ENCODE measurements at places on chromosomes 6 and 20.

DNA sequence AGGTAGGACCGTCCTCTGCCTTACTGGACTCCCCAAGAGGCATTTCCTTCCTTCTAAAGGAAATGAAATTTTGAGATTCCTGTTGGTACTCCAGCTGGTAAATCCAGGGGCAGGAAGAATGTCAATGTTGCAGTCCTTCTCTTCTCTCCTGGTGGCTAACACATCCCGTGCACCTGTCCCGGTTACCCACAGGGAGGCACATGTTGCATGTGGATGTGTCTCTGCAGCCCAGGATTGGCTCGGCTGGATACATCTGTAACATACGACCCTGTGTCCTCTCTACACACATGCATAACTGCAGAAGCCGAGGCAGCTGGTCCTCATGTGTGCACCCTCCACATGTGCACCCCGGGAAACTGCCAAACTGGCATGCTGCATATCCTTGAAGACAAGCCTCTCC lies 1.3 kb upstream of the LRFN2 start:
- H3K27ac ChIP-seq, result no peak overlapping the region
- H3K36me3 ChIP-seq, result no peaks in the 10 kb centered on the region
- H3K27me3 ChIP-seq, result peaks cover 29% of the 10 kb centered on the region
- DNase-seq, result no peak
- H3K4me1 ChIP-seq, result peaks cover 8% of the 10 kb centered on the region

DNA sequence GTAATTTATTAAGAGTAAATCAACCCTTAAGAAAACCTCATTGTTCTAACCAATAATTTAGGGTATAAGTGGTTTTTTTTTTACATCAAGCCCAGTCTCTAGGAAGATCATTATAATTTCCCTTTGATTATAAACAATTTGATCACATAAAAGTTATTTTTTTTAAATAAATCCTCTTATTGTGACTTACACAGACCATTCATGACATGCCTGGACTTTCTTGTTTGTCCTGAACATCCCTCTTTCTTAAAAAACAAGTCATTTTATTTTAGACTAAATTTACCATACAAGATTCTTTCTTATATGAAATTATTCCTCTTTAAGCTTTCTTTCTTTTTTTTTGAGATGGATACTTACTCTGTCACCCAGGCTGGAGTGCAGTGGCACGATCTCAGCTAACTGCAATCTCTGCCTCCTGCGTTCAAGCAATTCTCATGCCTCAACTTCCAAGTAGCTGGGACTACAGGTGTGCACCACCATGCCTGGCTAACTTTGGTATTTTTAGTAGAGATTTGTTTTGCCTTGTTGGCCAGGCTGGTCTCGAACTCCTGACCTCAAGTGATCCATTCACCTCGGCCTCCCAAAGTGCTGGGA lies 53.6 kb upstream of the AGPAT4 start:
- no peak overlapping the region for H3K27ac ChIP-seq
- no peaks in the 10 kb centered on the region for H3K27me3 ChIP-seq
- no peak for DNase-seq
- H3K4me1 ChIP-seq, result no peaks in the 10 kb centered on the region

DNA sequence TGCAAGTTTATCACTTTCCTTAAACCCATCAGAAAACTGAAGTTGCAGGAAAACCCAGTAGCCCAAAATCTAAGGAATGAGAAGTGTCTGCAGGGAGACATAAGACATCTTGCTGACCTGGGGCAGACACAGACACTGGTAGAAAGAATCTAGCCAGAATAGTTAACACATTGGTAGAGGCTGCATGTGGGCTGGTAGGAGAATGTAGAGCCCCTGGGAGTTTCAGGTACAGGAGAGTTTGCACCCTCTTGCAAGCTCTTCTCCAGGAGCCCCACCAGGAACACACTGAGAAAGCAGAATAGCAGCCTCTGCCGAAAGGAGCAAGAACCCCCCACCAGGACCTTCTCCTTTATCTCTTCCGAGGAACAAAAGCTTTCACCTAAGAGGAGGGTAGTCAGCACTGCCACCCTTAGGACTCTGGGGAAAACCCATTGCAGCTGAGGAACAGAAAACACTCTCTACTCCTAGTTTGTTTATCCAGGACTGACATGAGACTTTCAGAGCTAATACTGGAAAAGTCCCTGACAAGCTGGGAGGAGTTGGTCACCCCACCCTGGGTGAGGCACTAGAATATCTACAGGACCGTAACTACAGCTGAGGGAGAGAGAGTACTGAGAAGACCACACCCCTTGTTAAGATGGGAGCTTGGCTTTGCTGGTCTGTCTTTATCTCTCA lies 10.5 kb upstream of the OGFRL1 start:
- H3K27me3 ChIP-seq, result no peaks in the 10 kb centered on the region
- H3K4me3 ChIP-seq, result no peak overlapping the region
- no peak overlapping the region for H3K27ac ChIP-seq

DNA sequence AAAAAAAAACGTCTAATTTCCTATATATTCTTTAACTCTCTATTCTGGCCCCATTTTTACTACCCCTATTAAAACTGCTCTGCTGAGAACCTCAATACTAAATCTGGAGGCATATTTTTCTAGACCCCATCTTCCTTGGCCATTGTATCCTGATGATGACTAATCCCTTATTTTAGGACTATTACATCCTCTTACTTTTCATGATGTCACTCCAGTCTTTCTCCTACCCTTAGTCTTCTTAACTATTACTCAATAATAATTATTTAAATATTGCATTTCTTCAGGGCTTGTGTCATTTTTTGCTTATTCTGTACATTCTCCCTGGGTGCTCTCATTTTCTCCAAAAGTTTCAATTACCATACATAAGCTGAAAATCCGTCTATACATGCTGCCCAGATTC lies 6.4 kb downstream of the FBXO30 start:
- peaks cover 13% of the 10 kb centered on the region for H3K36me3 ChIP-seq
- DNase-seq, result no peak
- no peak overlapping the region for H3K27ac ChIP-seq
- no peak overlapping the region for H3K4me3 ChIP-seq
- H3K4me1 ChIP-seq, result peaks cover 28% of the 10 kb centered on the region
- H3K27me3 ChIP-seq, result no peaks in the 10 kb centered on the region

DNA sequence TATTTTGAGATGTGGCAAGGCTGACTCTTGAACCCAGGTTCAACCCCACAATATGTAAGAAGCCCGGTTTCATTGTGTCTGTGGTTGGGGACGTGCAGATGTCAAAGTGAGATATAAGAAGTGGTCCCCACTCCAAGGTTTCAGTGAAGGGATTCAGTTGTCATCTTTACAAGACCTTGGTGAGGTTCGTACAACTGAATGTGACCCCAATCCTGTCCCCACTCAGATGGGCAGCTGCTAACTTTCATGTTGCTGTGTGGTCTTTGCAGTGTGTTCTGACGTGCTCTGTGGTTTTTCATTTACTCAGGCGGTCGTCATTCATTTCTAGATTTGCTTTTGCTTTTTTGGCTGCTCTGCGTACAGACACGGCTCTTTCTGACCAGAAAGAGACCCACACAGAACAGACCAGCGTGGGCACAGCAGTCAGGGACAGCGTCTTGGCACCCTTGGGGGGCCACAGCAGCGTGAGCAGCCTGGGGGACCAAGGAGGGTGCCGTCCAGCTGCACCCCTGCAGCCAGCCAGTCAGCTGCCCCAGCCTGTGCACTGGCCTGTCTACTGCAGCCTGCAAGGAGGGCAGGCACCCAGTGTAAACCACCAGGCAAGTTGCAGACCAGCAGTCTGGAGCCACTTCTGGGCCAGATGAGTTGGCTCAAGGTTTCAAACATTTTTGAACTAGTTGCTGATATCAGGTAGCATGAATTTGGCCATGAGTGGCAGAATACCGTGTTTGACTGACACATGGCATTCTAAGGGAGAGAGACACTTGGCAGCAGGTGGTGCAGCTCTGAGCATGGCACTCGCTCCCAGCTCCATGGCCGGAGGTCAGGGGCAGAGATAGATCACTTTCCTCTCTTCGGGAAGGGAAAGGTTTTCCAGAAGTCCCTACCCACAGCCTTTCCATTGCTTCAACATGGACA lies 49.4 kb upstream of the IRF4 start:
- peak overlapping the region; percentile 5 for H3K4me3 ChIP-seq
- H3K36me3 ChIP-seq, result peaks cover 10% of the 10 kb centered on the region
- H3K27ac ChIP-seq, result peak overlapping the region; percentile 86
- H3K27me3 ChIP-seq, result no peaks in the 10 kb centered on the region
- peaks cover 60% of the 10 kb centered on the region for H3K4me1 ChIP-seq

DNA sequence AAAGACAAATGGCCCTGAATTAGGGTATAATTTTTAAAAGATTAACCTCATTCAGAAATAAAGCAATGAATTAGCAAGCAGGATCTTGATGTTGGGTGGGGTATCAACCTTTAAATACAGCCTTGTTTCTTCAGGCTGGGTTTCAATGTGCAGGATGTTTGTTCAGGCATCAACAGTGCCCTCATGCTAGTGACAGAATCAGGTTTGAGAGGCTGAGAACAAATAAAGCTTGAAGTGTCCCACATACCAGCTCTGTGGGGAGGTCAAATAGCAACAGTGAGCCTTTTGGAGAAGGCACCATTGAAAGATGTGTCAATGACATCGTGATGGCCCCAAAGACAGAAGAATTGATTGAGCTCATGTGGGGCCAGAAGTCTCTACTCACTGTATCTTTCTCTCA lies 68.2 kb downstream of the MTFR2 start:
- no peak overlapping the region for H3K4me3 ChIP-seq
- H3K27ac ChIP-seq, result no peak overlapping the region
- no peak for DNase-seq
- no peaks in the 10 kb centered on the region for H3K27me3 ChIP-seq
